Left lung (tissue), 14 donors: ENCODE measurements at places on chromosomes 5 and 9. TPM values are rescaled to one million over a fixed set of nuclear protein-coding genes. Genes with fewer than 3 reads are reported as not detected.

C5orf63 gene
- 8.4 TPM for total RNA-seq

GABRB2 gene
- 1.7 TPM for total RNA-seq

GCNT1 gene
- total RNA-seq: 10.8 TPM

GRM6 gene
- not detected for total RNA-seq

CPEB4 gene
- 59.6 TPM for total RNA-seq

PRSS3 gene
- not detected for total RNA-seq

SPOCK1 gene
- 7.6 TPM for total RNA-seq

SLC6A3 gene
- total RNA-seq: 0.10 TPM

RIOK2 gene
- 30.4 TPM for total RNA-seq

SLC6A18 gene
- not detected for total RNA-seq

SH3RF2 gene
- total RNA-seq: 20.3 TPM

PLPPR1 gene
- total RNA-seq: 1.6 TPM

FGD3 gene
- total RNA-seq: 29.9 TPM

ALG2 gene
- total RNA-seq: 47.7 TPM

FOXI1 gene
- total RNA-seq: not detected

PTPN3 gene
- 15.1 TPM for total RNA-seq

SCGB3A1 gene
- total RNA-seq: 104 TPM

ENTREP1 gene
- total RNA-seq: 37.4 TPM

LCN12 gene
- 2.1 TPM for total RNA-seq

GPR21 gene
- 0.41 TPM for total RNA-seq

ANKRD34B gene
- 2.8 TPM for total RNA-seq

PDCD1LG2 gene
- 4.2 TPM for total RNA-seq

TAF1L gene
- total RNA-seq: not detected

SLC36A1 gene
- 34.5 TPM for total RNA-seq

NDST1 gene
- total RNA-seq: 89.3 TPM

TTC1 gene
- total RNA-seq: 51.8 TPM

ARSK gene
- total RNA-seq: 5.8 TPM

TNFSF15 gene
- 11.5 TPM for total RNA-seq

ANKRD20A1 gene
- total RNA-seq: 2.2 TPM

ALDH1B1 gene
- 27.1 TPM for total RNA-seq

SMIM32 gene
- not detected for total RNA-seq

C5orf15 gene
- total RNA-seq: 34.7 TPM

WDR5 gene
- total RNA-seq: 32.2 TPM

TMEM252 gene
- not detected for total RNA-seq

QRFP gene
- 0.16 TPM for total RNA-seq

NEURL1B gene
- 11.8 TPM for total RNA-seq

LURAP1L gene
- total RNA-seq: 37.7 TPM

TAF11L14 gene
- total RNA-seq: not detected

PTGES2 gene
- total RNA-seq: 34.8 TPM

MAP3K1 gene
- total RNA-seq: 20.6 TPM

IFNB1 gene
- not detected for total RNA-seq

CD72 gene
- 4.0 TPM for total RNA-seq

NR2F1-AS1 gene
- 18.3 TPM for total RNA-seq

STARD4 gene
- 68.2 TPM for total RNA-seq

CCNO gene
- 1.1 TPM for total RNA-seq

BTF3 gene
- total RNA-seq: 353 TPM

FAM219A gene
- total RNA-seq: 23.0 TPM

PCDHGA2 gene
- 2.0 TPM for total RNA-seq

DENND1A gene
- 23.2 TPM for total RNA-seq

PCDHGA3 gene
- 1.8 TPM for total RNA-seq

DNAH5 gene
- total RNA-seq: 9.8 TPM

FOXD4L5 gene
- 0.24 TPM for total RNA-seq
